ENCODE measurements at places on chromosomes 6 and 20.

GRCh38 chr6:4575714-4576113, 200.5 kb upstream of the CDYL start:
- DNase-seq, result peak; percentile 42

GRCh38 chr20:43667341-43668132, 623 bp downstream of the MYBL2 start:
- DNase-seq, result peak; percentile 27

DNA sequence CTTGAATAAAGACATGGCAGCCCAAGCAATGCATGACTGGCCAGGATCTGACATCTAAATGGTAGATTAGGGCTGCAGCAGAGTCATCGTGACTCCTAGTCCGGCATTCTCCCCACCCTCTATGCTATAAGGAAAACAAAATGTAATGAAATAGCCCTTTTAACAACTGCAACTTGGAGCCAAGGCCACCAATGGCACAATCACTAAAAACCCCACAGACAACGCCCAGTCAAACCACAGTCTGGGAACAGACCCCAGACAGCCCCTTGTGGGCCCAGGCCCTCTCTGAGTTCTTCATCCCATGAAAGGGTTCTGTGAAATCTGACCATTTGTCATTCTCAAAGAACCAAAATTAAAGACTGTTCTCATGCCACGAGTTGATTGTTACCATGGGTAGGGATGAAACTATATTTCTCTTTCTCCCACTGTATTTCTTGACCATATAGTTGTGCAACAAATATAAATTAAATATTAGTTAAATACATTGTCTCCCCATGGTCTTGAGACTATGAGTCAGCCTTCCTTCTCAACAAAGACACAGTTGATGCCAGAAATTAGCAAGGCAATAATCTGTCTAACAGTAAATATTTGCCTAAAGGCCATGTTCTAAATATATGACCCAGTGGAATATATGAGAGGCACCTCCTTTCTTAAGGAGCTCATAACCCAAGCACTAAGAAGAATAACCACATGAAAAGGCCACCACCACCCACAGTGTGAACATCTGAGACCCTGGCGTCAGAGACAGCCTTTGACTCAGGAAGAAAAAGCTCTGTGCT, 85.6 kb upstream of the SSTR4 start:
- peak; percentile 15 for DNase-seq

DNA sequence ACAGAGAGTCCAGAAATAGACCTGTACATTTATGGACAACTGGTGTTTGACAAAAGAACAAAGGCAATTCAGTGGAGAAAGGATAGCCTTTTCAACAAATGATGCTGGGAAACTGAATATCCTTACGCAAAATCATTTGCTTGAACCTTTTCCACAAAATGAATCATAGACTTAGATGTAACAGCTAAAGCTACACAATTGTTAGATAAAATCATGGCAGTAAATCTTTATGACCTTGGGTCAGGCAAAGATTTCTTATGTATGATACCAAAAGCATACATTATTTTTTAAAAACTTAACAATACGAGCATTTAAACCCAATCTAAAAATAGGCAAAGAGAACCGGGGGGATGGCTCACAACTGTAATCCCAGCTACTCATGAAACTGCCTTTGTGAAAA, 73.5 kb upstream of the DST start:
- no peak for DNase-seq

DNA sequence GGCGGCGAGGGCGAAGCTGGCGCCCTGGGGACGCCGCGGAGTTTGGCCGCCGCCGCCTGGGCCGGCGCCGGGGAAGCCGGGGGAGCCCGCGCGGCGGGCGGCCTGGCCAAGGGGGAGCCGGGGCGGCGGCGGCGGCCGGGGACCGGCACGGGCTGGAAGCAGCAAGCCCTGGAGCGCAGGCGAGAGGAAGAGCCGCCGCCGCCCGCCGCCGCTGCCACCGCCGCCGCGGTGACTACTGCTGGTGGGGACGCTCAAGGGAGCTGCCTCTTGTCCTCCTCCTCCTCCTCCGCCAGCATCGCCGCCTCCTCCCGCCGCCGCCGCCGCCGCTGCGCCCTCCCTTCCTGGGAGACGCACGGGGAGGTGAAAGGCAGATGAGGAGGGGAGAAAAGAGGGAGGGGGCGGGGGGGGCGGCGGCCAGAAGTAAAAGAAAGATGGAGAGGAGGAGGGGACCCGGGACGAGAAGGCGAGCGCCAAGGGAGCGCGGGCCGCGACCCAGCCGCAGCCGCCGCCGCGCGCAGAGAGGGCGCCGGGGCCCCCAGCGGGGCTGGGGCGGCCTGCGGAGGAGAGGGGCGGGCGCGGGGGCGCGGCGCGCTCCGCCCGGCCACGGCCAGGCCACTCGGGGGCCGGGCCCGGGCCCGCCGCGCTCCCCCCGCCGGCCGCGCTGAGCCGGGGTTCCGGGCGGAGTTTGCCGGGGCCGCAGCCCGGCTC, 846 bp downstream of the PDE10A start:
- DNase-seq, result peak; percentile 71

DNA sequence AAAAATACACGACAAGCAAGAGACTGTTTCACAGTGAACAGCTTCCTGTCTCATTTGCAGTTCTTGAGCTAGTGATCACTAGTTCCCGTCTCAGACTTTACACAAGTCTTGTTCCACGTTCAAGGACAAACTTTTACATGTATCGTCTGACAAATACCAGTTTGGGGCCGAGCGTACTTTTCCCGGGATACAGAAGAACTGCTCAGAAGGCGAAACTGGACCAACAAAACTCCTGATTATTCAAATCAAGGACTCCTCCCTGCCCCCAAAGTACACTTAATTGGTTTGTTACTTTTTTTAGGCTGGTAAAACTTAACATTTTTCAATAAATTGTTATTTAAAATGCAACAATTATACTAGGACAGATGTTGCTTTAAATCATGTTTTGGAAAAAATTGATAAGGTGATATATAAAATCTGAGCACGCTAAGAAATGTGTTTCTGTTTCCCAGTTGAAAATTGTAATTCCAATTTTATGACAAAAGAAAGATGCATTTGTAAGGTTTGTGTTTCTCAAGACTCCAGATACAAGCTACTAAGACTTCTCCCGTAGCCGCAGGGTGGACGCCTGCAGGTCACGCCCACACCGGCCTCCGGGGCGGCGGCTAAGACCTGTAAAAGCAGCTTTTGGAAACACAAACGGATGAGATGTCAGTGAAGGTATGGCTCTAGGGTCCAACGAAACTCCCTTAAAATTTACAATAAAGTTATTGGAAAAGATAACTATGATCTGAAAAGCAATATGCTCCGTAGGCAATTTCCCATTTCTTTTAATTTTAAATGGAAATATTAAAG, 16.8 kb upstream of the TCFL5 start:
- no peak for DNase-seq

DNA sequence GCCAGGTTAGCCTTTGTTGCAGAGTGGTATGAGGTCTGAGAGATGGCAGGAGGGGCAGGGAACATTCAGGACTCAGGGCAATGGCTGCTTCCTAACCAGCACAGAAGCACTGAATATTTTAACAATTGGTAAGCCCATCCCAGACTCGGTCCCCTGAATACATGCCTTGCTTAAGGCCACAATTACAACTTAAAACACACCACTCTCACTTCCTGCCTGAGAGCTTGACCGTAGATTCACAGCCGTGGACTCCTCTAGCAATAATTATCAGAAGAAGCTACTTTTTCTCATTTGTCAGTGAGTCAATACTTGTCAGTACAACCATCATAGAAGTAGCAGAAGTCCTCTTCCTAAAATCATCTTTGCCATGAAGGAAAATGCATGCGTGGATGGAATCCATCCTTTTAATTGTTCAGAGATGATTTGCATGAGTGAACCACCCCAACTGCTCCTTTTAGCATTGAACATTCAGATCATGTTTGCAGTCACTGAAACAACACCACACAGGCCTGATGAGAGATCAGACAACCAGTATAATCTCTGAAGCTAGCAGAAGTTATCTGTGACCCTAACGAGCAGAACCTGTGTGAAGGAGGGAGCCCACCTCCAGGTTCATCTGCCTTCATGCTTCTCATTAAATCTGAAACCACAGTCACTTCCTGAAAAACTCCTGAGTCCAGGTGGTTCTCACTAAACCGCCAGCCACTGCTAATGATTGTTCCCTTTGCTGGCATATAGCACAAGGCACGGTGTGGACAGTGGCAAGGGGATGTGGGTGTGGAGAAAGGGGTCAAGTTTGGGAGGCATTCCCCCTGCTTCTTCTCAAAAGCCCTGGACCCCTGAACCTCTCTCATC, 333.9 kb upstream of the CNR1 start:
- no peak for DNase-seq

DNA sequence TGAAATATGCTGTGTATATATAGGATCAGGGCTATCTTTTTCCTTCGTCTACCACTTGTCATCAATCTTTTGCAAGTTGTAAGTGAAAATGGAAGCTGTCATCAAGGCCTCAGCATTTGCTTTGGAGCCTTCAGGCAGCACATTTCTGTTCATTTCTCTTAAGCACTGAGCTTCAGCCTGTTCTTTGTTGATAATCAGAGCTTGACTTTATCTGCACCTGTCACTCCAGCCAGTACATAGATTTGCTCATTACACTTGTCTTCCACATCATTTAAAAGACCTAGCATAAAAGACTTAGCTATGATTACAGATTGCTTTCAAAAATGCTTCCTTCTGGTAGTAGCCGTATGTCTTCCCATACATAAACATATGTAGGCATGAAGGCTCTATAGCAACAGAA, 189.8 kb upstream of the GRIK2 start:
- DNase-seq, result no peak

DNA sequence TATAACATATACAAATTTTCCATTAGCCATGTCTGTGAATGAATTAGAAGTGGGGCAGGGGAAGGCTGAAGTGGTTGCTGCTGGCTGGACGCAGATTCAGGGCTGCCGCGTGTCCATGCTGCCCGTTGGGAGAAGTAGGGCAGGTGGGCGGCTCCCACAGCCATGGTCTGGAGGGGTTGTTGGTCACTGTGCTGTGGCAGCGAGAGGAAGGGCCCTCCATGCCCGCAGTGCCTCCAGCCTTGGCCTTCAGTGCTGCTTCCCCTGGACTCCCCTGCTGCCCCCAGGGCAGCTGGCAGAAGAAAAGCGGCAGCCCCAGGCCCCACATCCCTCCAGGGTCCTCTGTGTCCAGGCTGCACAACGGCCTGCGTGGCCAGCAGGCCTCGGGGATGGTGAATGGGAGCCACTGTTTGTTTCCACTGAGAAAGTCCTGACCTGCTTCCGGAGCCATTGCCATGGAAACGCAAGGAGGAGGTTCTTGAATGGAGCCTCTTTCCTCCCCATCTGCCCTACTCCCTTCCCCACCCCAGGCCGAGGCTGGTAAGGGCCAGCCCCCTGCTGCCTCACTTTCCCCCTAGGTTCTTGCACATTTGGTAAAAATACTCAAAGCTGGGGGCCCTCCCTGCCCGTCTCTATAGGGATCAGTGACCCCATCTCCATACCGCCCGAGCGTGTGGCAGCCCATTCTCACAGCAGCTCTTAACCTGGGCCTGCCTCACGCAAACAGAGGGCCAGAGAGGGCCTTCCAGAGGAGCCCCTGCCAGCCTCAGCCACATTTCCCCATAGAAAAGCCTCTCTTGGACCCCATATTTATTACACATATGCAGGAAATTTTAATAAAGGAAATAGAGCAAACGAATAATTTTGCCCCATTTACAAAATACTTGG, 113.3 kb downstream of the SASH1 start:
- DNase-seq, result no peak

GRCh38 chr6:100381111-100381510, 83.6 kb downstream of the SIM1 start:
- peak; percentile 32 for DNase-seq

- DNase-seq, result peak; percentile 34
Observed at GRCh38 chr20:60210779-60211617, 252.8 kb downstream of the CDH26 start.

DNA sequence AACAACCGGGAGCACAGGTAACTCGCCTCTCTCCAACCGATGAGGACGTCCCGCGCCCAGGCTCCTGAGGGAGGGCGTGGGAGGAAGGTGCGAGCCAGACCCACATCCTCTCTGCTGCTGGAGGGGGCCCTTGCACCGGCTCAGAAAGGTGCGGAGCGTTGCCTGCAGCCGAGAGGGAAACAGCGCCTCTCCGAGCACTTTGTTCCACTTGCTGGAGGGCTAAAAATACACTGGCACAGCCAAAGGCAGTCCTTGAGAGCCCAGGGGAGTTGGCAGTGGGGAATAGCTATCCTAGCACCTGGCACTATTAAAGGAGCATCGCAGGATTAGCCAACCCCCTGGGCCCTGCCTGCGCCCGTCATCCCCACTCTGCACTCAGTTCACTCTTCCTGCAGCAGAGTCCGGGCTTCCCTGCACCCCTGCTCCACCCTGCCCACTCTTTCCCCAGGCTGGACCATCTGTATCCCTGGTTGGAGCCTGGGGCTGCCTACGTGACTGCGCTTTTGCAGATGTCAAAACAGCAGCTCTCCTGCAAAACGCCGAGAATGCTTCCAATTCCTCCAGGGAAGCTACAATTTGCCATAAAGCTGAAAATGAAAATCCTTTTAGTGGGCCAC, 108.9 kb downstream of the SNX5 start:
- DNase-seq, result no peak

DNA sequence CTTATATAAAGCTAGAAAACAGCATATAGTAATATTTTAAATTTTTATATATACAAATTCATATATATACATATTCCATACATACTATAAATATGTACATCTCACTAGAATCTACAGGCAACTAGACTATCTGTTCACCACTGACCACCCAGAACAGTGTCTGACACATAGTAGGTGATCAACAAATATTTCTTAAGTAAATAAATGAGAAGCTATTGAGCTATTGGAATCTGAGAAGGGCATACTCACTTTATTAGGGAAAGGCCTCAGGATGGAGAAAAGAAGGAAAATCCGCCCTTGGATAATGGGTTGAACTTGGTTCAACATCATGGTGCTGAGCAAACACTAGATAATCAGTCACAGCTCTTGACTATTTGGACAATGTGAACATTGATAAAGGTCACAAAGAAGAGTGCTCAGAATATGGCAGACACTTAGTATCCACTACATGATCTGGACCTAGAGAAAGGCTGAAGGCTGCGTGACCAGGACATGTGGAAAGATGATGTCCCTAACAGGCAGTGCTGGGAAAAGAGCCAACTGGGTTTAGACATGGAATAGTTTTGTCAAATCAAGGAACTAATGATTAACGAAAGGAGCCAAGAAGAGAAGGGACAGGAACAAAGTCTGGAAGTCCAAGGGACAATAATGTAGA, 186.1 kb downstream of the TASP1 start:
- no peak for DNase-seq

DNA sequence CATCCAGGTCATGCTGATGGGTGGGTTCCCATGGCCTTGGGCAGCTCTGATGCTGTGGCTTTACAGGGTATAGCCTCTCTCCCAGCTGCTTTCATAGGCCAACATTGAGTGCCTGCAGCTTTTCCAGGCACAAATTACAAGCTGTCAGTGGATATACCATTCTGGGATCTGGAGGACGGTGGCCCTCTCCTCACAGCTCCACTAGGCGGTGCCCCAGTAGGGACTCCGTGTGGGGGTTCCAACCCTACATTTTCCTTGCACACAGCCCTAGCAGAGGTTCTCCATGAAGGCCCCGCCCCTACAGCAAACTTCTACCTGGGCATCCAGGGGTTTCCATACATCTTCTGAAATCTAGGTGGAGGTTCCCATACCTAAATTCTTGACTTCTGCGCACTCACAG, 602.6 kb upstream of the HS3ST5 start:
- no peak for DNase-seq

Measured in cardiac fibroblast (primary cell).